ENCODE measurements at places on chromosomes 2 and 18.

DNA sequence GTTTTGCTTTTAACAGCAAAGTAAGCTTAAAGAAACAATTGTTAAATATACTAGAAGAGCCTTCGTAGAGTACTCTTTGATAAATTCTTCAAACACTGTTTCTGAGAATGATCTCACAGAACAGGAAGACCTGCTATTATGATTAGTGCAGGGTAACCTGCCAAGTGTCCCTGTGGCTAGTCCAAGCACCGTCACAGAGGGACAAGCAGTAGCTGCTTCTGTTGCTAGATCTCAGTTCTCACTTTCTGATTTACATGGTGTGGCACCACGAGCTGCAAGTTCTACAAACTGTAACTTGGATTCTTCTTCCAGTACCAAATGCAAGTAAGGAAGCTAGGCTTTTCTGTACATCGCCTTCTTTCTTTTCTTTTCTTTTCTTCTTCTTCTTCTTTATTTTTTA, 121.5 kb downstream of the PIEZO2 start:
- no peak for DNase-seq

DNA sequence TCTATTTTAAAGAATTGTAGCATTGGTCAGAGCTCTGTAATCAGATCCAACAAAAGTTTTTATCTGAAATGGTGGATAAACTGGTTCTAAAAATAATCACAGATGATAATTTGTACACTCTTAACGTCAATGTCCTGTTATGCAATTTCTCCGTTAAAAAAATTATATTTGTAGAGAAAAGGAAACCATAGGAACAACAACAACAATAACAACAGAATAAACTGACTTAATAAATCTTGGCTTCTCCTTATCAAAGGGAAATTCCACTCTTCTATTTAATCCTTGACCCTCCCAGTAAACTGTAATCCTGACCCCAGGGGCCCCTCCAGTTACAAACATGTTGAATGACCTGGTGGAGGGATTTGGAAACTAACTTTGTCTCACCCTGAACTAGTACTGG, 78.6 kb upstream of the ZFP36L2 start:
- no peak for DNase-seq

DNA sequence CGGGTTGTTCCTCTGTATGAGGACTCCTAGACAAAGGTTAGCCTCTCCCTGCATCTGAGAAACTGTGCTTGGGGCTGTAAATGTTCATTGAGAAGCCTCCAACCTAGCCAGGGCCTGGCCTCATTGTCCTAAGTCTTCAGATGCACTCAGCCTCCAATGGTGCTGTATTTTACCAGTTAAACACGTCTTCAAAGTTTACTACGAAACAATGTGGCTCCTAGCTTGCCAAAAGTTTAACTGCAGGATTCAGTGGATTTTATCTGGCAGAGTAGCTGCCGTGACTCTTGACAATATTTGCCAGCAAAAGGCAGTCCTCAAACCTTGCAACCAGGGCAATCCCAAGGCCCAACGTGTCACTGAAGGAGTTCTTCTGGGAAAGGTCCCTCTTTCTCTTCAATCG, 1.1 kb downstream of the PID1 start:
- DNase-seq: no peak

DNA sequence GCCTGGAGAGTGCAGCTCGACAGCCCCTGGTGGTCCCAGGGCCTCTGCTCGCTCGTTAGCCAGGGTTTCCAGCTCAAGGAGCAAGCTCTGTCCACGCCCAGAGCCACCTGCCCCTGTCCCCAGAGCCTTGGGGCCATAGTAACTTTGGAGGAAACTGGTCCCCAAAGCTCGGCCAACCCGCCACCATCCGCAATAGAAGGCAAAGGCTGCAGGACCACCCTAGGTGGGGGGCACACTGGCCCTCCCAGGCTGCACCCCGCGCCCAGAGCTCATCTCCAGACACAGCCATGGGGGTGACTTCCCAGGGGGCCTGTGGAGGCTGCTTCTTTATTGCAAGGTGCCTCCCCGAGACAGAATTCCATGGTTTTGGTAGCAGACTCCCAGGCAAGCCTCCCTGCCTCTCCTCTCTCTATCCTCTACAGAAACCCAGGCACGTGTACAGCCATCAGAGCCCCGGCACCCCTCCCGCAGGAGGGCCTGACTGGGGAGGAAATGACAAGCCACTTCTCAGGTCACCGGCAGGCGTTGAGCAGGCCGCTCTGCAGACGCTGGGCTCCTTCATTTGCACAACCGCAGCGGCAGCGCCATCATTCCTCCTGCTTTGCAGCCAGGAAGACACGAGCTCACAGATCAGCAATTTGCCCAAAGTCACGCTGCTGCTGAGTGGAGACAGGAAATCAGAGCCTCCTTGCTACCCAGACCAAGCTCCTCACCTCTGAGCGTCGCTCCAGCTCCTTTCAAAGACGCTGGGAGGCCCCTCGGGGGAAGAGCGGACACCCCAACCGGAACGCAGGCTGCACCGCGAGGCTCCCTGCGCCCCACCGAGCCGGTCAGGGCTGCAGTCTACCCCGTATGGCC, 80.2 kb downstream of the NDUFA10 start:
- DNase-seq: no peak

DNA sequence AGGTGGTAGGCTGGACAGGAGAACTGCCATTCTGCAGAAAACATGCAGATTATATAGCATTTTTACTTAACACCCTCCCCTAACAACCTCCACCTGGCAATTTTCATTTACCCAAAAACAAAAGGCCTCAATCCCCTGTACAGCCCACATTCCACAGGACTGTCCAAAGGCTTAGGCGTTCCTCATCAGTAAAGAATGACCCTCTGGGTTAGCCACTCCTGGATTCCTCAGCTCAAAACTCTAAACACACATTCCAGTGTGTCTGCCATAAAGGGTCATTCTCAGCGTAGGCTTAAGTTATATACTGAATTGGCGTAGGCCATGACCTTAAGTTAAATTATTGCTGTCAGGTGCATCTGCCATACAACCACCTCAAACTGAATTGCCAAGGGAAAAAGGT, 261.8 kb upstream of the CHAC2 start:
- DNase-seq: no peak

- DNase-seq: no peak
Measured at GRCh38 chr18:78813936-78814710, 165.5 kb upstream of the SALL3 start.

DNA sequence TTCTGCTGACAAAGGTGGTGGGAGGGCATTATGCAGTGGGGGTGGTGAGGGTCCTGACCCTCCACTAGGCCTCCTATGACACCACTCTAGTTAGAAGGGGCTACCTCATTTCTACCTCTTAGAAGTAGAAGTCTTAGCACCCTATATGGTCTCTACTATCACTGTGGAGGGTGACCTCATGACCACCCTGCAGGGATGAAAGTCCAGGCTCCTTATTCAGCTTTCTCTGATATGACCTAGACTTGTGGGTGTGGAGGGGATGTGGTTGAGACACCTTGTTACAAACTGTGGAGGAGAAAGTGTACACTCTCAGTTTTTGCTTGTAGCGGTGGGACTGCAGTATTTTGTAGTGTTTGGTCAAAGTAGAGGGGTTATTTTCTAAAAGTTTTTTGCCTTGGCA, 18.6 kb downstream of the TMEM182 start:
- DNase-seq: no peak

DNA sequence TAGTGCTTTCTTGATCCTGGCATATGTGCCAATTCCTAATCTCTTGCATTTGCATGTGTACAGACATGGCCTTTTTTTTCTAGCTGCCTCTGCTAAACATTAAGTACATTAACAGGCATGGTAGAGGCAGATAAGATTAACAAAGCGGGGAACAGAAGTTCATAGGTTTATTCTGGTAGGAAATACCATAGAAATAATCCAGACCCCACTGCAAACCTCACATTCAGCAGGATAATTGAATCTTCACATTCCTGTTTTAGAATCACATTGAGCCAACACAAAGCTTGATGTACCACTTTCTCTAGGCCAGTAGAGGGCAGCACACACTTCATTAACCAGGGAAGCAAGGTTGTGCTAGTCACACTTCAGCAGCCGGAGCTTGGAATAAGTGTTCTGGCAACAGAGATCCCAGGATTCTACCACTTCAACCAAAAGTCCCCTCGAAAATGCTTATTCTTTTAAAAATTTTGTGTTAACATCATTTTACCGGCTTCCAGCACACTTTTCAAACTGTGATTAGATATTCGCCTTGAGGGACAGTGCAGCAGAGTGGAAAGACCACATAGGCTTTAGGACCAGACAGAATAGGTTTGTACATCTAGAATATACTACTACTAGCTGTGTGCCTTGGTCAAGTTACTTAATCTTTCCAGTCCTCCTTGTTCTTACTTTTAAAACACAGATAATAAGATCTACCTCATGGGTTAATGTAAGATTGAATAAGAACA, 420.2 kb upstream of the CHST9 start:
- no peak for DNase-seq

DNA sequence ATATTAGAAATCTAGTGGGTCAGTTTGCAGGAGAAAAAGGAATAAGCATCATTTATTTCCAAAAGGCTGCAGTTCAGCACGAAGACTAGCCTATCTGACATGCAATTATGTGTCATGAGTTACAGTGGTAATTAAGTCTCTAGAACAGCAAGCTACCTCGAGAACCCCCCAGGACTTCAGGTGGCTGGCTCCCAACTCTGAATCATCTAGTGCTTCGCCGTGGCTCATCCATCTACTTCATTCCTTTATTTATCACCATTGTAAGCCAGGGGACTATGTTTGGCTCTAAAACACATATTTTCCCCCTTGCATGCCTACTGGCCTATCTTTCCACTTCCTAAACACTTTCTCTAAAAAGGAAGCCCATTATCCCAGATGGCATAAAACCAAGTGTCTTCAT, 121.6 kb downstream of the TXNL1 start:
- no peak for DNase-seq

DNA sequence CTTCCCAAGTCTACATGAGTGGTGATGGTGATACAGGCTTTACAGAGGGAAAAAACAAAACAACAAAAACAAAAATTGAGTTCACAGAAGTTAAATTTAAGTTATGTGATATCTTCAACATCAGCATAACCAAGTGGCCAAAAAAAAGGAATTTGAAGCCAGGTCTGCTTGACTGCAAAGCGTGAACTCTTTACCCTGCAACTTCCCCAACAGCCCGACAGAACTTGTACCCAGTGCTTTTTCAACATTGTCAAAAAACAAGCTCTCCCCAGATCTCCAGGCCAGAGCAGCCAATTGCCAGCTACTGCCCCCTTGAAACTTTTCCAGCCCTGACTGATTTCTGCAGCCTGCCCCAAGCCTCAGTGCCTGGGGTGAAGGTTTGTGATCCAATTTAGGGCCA, 76.7 kb downstream of the RNF144A start:
- DNase-seq: no peak

DNA sequence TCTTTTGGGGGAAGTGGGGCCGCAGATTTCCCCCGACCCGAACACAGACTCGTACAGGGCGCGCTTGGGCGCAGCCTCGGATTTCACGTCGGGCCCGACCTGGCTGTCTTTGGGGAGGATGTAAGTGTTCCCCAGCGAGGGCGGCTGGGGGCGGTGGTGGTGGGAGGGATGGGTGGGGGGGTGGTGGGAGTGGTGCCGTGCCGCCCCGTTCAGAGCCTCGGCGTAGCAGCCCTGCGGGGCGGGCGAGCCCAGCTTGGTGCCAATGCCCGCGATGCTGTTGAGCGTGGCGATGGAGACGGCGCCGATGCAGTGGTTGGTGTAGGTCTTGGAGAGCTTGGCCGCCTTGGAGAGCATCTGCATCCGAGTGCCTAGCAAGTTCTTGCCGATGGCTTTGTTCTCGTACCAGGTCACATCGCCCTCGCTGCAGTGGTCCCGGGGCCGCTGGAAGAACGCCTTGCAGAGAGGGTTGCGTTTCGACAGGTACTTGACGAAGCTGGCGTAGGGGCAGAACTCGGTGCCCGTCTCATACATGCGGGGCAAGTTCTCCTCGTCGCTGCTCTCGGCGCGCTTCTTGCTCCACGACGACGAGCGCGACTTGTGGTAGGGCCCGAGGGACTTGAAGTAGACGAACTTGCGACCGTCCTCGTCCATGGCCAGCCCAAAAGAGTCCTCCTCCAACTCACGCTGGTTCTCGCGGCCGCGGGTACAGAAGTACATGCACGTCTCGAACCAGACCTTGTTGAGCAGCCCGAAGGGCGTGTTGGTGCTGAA, 1.3 kb downstream of the KCTD1 start:
- DNase-seq: no peak

DNA sequence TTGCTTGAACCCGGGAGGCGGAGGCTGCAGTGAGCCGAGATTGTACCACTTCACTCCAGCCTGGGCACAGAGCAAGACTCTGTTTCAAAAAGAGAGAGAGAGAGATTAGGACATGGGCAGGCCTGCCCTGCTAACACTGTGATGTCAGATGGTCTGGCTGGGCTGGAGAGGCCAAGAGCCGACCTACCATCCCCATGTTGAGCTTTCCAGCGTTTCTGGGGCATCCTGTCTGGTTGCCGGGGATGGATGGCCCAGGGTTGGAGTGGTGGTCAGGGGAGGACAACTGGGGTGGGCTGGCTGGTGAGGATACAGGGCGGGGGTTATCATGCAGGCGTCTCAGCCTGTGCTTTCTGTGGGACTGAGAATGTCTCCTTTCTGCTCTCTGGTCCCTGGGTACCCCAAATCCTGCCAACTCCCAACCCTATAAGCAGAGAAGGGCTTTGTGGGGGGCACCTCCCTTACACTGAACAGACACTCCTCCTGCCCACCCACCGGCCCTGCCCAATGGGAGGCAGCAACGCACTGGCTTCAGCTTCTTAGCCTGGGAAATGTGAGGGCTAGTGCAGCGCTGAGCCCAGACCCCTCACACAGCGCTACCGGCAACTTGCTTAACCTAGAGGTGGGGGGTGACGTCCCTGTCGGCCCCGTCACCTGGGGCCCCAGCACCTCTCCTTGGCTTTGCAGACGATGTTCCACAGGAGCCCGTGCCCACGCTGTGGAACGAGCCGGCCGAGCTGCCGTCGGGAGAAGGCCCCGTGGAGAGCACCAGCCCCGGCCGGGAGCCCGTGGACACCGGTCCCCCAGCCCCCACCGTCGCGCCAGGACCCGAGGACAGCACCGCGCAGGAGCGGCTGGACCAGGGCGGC, 5.4 kb downstream of the SNORC start:
- no peak for DNase-seq

DNA sequence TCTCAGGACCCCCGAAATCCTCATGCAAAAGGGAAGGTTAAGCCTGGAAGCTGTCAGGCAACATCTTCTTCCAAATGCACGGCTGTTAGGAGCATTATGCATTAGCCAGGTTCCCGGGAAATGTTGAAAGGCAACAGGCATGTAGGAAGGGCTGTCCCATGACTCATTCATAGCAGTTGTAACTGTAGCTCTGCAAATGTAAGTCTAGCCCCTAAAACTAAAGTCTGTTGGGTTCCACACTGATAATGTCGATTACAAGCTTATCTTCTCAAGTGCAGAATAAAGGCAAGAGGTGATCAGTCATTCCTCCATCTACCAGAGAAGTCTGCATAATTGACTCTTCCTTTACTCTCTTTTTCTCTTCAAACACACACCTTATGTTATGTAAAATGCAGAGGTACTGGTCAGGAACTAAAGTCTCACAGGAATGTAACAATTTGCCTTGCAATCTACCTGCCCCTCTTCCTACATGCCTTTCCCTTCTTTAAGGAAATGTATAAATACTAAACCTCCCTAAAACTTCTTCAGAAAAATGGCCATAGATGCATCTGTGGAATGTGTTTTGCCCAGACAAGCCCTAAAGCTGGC, 99.8 kb downstream of the AKAIN1 start:
- DNase-seq: no peak

Measured in stimulated activated CD4-positive, alpha-beta T cell treated with anti-CD3 and anti-CD28 coated beads, Interleukin-12 subunit alpha, Interleukin-12 subunit beta, amount 100 ng/mL, for 24 hours (primary cell).